ENCODE measurements at places on chromosomes 16 and 17.

DNA sequence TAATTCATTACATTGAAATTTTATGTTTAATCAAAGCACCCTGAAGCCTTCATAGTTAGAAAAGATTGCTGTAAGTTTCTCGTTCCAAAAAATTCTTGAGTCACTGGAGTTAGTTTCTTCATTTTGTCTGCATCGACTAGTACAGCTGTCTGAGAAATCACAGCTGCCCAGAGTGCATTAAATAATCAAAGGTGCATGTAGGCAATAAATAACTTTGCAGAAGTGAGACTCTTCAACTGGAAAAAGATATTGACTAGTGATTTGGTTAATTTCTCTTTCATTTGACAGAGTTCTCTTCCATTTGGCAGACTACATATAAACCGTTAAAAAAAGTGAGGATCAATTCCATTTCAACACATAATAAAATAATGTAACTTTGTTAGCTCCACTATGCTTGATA lies 234.0 kb downstream of the CNTNAP4 start:
- no peak for DNase-seq

- DNase-seq: peak; percentile 59
These were observed 134.8 kb downstream of the HS3ST2 start for GRCh38 chr16:22948603-22949368.

DNA sequence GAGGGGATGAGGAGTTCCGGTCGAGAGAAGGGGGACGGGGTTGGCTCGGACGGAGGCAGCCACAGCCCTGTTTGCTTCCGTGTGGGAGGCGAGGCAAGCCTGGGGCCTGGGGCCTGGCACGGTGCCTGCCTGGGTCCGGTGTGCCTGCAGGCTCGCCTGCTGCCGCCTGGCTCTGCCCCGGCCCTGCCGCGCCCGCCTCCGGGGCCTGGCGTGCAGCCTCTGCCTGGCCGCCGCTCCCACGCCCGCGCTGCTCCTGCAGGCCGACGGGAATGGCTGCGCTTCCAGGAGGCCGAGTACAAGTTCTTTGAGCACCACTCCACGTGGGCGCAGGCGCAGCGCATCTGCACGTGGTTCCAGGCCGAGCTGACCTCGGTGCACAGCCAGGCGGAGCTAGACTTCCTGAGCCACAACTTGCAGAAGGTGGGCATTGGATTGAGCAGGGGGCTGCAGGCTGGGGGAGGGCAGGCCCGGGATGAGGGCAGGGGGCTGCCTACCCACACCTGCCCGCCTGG lies 53.1 kb downstream of the MRC2 start:
- DNase-seq: no peak

- DNase-seq: no peak
These were observed 19.0 kb upstream of the MON1B start for GRCh38 chr16:77171745-77172635.

DNA sequence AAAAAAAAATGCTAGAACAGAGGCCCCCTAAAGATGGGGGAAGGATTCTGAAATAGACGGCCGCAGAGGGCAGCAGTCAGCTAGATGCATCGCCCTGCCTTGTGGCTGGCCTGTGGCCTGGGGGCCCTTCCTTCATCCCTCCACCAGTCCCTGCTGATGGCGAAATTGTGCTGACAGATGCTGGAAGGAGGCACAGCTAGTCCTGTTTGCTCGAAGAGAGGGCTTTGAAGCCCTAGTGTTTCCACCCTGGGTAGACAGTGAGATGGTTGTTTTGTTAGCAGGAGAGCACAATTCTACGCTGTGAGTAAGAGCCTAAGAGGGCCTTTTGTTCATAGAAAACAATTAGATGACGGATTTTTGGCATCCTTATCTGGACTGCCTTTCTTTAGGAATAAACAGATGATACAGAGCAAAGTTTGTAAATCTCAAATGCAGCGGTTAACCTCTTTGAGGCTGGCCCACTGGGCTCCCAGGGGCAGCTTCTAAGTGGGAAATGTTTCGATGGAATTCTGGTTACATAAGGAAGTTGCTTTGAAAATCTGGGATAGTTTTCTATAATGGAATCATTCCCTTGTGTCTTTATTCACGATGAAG lies 23.0 kb downstream of the VPS35L start:
- DNase-seq: no peak

GRCh38 chr16:83533193-83533592 lies 274.6 kb upstream of the HSBP1 start:
- DNase-seq: no peak

- no peak for DNase-seq
These were observed 15.9 kb upstream of the ARHGAP17 start for GRCh38 chr16:25031132-25031440.

DNA sequence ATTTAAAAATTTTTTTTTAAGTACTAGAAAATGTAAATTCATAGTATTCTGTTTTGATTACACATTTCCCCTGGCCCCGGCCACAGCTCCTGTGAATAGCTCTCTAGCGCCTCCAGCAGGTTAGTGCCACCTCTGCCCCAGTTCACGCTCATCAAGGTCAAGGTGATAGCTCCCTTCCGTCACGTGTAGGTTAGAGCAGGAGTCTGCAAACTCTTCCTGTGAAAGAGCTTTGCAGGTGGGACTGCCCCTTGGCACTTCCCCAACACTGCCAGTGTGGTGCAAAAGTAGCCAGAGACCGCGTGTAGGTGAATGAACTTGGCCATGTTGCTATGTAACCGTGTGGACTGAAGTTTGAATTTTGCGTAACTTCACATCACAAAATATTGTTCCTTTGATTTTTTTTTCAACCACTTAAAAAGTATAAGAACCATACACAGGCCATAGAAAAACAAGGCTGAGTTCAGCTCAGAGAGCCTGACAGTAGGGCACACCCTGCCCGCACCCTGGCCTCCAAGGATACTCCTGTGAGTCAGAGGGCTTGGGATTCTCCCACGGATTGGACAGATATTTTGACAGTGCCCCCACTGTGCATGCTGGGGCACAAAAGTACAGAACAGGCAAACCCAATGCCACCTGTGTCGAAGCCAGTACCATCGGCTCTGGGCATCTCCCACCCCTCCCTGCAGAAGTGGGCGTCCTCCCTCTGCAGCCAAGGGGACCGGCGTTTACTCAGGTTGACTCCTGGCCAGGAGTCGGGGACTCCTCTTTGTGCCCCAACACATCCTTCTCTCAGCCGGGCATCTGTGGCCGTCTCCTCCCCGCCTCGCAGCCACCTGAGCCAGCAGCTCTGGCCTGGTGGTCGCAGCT lies 92.0 kb upstream of the CHMP6 start:
- peak; percentile 78 for DNase-seq

DNA sequence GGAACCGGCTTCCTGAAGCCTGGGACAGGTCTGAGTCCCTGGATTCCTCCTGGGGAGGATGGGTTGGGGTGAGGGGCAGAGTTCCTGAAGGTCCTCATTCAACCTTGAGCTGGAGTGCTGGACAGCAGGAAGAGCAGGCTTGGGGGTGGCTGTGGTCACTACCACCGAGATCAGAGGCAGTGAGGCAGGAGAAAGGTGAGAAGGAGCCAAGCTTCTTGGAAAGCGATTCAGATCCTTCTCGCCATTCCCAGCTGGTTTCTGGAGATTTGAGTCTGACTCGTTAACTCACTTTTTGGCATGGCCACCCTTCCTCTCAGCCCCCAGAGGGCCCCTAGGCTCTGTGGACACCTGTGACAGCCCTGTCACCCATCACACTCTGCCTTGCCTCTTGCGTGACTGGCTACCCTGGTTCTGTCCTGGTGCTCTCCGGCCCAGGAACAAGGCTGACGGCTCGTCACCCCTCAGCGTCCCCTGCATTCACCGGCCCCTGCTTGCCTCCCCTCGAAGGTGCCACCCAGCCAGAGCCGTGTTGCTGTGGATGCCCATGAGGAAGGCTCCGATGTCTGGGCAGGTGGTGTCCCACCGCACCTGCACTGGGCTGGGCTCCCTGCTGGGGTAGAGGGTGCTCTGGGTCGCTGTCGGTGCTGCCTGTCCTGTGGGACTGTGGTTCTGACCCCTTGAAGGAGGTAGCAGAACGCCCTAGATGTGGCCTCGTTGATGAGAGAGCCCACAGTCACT lies 9.7 kb upstream of the TIMP2 start:
- no peak for DNase-seq

DNA sequence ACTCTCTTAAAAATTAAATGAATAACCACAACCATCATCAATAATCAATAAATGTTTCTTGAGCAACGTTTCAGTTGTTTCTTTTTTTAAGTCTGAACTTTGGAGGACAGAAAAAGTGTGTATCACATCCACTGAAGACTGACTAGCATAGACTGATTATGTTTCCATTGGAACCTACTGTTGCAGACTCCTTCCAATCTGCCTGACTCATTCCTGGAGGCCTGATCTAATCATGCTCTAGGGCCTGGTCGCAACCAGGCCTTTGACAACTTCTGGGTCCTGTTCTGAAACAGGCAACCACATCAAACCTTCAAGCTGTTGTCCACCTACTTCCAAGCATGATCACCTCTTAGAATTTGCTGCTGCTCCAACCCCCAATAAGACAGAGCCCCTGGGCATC lies 109.2 kb upstream of the NUDT7 start:
- DNase-seq: no peak

All from stimulated activated CD4-positive, alpha-beta T cell treated with anti-CD3 and anti-CD28 coated beads, Interleukin-12 subunit alpha, Interleukin-12 subunit beta, amount 100 ng/mL, for 24 hours (primary cell).